ENCODE measurements at places on chromosomes 6 and 20.

GRCh38 chr20:2379511-2380229, 1.0 kb upstream of the TGM6 start:
- no peak for DNase-seq

DNA sequence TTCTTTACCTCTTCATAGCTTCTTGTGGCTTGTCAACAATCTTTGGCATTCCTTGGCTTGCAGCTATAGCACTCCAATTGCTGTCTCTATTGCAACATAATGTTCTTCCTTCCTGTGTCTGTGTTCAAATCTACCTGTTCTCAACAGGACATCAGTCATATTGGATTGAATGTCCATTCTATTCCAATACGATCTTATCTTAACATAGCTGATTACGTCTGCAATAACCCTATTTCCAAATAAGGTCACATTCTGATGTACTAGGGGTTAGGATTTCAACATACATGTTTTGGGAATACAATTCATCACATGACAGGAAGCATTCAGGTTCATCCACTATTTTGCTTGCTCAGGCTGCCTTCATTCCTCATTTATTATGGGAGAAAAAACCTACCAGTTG, 684.4 kb upstream of the CITED2 start:
- DNase-seq, result no peak

DNA sequence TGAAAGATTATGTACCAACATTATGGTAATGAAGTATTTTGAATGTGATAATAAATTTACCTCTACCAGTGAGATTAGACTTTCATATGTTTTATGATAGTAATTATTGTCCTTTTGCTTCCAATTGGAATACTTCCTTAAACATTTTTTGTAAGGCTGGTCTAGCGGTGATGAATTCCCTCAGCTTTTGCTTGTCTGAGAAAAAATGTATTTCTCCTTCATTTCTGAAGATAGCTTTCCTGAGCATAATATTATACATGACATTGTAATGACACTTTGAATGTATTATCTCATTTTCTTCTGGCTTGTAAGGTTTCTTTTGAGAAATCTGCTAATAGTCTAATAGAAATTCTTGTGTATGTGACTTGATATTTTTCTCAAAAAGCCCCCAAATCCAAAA, 18.6 kb upstream of the EDN1 start:
- DNase-seq, result no peak

DNA sequence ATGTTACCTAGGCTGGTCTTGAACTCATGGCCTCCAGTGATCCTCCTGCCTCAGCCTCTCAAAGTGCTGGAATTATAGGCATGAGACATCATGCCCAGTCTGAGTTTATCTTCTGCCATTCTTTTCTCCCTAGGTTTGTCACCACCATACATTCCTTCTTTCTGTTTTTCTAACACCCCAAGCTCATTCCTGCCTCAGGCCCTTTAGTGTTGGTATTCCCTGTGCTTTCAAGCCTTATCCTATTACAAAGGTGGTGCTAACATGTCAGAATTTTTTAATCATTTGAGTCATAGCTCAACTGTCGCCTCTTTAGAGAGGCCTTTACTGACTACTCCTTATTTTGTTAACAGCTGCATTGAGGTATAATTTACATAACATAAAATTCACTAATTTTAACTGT, 221.1 kb upstream of the PRSS16 start:
- no peak for DNase-seq

DNA sequence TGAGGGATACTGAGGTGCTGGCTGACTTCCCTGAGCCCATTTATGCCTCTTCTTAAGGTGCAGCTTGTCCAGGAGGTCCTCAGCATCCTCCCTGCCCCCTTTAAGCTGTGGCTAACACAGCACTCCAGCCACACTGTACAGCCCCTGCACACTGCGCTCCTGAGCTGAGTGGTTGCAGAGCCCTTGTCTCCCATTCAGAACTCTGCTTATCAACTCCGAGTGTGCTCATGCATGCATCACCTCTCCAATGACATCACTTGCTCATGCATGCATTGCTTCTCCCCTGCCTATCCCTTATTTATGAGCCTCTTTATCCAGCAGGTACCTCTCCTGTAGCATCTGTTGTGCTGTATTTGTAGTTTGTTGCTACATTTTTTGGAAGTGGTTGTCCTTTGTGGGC, 124.6 kb downstream of the AIG1 start:
- DNase-seq, result no peak

DNA sequence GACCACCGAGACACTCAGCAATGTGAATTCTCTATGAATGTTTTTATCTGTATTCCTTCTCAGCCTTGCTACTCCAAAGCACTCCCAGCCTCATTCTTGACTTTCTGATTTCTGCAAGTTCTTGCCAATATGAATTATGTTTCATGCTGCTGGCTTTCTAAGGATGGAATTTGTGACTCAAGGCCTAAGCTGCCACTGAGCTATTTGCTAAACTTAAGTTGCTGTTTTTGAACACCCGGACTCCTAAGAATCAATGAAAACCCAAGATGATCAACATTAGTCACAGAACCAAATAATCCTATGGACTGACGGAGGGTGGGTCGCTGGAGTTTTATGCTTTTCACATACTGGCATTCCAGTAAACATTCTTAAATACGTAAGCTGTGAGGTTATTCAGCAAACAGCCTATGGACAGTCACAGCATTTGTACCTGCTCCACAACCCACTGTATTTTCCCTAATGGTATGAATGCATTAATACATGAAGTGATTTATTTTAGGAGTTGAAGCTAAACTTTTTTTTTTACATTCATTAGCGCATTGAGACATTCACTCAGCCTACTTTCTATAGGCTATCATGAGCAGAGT, 8.2 kb upstream of the PXDC1 start:
- DNase-seq, result no peak

- DNase-seq, result no peak
Observed at GRCh38 chr6:163487606-163488005, 73.1 kb downstream of the QKI start.

DNA sequence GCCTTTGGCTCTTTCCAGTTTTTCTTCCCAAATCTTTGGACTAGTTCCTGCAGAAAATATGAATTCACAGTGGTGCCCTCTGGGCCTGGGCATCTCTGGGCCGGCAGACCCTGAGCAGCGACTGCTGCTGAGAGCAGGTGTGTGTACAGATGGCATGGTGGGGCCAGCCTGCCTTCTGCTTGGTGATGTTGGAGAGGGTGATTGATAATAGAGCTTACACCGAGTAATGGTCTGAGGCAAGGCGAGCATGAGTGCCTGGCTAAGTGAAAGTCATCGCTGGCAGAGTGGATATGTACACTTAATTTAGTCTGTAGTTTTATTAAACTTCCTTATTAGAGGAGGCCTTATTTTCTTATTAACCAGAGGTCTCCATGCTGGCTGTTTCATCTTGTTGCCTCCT, 156.9 kb downstream of the CDKAL1 start:
- no peak for DNase-seq

DNA sequence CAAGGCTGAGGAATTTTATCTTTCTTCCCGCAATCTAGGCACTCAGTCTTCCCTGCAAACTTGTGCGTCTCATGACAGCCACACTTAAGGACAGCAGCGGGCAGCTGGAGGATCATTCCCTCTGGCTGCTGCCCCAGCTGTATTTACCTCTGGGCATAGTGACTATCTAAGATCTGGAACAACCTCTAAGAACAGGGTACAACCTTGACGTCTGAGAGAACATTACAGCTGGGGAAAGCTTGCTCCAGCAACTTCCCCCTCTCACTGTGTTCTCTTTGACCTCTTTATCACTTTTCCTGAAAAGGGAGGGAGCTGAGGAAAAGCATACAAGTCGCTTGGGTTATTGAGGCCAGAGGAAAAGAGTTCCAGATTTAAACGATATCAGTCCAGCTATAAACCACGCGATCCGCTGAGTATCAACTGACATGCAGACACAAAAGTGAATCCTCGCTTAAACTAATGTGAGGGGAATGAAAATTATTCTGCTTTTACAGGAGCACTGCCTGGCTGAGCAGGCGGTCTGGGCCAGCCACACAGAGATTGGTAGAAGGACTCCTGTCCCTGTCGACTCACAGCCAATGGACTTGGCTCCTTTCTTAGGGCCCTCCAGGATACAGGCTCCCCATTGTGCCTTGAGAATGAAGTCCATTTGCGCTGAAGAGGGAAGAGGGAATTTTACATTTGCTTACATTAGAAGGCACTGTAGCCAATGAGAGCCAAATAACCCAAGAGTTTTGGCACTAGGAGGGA, 153.3 kb downstream of the QRSL1 start:
- DNase-seq, result no peak
